ENCODE measurements at places on chromosomes 1 and 21.

DNA sequence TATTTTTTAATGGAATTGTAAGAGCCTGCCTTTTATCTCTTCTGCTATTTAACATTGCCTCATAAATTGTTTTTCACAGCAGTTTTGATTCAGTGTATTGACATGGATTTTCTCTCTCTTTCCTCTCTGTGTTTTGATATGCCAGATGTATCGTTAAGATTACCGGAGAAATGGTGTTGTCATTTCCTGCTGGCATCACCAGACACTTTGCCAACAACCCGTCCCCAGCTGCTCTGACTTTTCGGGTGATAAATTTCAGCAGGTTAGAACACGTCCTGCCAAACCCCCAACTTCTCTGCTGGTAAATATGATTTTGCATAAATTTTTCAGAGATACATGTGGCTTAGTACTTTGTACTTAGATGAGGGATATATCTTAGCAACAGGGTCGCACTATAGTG lies 23.1 kb upstream of the DYNLT5 start:
- DNase-seq: no peak

- DNase-seq: no peak
Observed at GRCh38 chr21:36569511-36569910, 89.6 kb upstream of the CLDN14 start.

DNA sequence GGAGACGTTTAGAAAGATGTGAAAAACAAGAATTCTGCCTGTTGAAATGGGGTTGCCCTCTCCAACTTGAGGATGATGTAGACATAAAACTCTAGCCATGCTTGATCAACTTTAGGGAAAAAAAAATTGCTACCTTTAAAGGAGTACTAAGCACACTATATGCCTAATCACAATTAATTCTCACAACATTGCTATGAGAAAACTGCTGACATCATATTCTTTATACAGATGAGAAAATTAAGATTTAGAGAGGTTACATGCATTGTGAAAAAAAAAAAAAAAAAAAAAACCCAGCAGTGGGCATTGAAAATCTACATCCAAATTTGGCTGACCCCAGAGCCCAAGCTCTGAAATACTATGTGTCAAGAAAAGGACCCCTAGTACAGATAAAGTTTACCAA lies 617.2 kb upstream of the ADGRL2 start:
- no peak for DNase-seq

DNA sequence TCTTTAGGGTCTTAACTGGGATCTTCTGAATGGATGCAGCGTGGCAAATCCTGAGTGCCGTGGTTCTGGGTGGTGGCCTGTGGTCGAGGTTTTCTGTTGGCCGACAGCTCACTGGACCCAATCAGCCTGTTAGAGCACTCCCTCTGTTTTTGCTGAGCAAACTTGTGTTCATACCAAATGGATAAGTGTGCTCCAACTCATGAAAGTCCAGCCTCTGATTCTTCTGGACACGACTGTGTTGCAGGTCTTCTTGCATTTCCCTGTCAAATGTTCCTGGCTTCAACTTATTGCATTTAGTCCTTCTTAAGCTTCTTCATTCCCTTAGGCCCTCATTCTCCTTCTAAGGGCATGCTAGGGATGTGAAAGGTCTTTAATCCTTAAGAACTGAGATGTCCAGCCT lies 63.7 kb downstream of the AJAP1 start:
- DNase-seq: no peak

GRCh38 chr1:27102707-27103468 lies 52.0 kb downstream of the SLC9A1 start:
- DNase-seq: no peak

DNA sequence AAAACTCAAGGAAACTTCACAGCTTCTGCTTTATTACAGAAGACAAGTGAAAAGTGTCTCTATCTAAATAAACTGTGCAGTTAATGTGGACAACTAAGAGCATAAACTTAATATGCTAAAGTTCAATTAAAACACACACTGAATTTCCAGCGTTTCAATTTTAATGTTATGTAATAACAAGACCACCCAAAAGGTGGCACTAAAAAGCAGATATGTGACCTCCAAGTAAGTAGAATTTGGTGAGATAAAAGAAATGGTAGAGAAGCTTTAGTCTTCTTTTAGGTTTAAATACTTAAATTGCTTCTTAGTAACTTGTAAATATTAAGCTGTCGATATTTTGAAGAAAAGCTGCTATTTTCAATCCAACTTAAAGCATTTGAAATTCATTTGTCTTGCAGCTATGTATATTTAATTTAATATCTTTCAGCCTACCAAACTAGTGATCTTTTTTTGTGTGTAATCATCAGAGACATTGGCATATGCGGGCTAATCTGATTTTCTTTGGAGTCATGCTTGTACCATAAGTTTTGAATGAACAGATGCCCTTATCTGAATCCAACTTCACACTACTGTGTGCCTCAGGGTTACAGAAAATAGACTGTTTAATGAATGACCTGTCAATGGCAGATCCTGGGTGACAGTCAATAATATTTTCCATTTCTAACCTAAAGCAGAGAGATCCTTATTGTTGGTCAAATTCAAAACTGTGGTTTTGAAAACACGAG lies 36.5 kb upstream of the ADAMTS1 start:
- peak; percentile 29 for DNase-seq

DNA sequence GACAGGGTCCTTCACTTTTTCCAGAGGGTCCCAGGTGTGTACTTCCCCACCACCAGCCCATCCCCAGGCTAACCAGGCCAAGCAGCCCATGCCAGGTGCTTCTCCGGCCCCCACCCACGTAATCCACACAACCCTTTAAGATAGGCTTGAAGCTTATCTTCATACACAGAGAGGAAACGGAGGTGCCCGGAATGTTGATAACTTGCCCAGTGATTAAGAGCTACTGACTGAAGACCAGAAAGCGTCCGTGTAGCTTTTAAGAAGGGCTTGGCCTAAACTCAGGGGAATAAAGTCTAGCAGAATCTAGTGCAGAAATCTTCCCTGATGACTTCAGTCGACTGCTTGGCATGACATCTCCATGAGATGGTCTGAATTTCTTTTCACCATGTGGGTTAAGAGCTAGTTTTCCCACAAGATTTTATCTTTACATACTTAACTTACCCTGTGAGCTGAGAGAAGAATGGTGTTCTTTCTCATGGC lies 138.7 kb downstream of the GALNT2 start:
- no peak for DNase-seq

DNA sequence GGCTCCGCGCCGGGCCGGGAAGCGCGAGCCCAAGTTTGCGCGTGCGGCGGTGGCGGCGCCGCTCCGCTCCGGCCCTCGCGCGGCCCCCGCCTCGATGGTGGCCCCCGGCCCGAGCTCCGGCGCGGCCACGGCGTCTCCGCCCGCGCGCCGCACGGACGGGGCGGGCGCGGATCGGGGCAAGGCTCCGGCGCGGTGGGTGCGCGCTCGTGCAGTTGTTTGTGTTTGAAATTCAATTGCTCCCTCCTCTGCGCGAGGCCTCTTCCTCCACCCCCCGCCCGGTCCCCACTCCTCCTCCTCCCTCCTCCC lies at the start of gene HDGF:
HDGF (minus strand) TSS at position 225 of the 306 bp plus-strand sequence. CDS start 246 bp downstream, outside the sequence.
- no peak for DNase-seq

DNA sequence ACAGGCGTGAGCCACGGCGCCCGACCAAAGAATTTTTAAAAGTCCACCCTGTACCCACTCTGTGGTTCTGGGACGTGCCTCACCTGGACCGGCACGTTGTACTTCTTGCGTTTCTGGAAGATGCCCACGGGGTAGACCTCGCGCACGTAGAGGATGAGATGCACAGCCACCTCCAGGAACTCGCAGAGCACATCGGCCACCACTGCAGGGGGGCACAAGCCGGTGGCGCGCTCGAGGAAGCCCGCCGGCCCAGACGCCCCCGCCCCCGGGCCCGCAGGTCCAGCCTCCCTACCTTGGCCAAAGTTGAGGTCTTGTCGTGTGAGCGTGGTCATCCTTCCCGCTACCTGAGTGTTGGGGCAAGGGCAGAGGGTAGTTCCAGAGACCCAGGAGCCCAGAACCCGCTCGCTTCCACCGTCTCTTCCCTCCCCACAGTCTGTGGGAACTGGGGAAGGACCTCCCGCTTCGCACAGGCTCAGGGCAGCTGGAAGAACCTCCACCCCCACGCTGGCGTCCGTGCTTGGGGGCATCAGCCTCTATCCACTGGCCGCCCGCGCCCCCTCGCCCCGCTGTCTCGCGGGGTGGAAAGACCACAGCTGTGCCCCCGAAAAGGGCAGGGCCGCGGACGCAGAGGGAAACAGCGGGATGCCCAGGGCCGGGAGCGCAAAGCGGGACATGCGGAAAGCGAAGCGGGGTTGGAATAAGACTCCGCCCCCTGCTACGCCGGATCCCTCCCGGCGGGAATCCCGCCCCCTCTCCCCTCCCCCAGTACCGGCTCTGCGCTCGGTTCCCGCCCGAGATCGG lies 478 bp downstream of the MAD2L2 start:
- no peak for DNase-seq

DNA sequence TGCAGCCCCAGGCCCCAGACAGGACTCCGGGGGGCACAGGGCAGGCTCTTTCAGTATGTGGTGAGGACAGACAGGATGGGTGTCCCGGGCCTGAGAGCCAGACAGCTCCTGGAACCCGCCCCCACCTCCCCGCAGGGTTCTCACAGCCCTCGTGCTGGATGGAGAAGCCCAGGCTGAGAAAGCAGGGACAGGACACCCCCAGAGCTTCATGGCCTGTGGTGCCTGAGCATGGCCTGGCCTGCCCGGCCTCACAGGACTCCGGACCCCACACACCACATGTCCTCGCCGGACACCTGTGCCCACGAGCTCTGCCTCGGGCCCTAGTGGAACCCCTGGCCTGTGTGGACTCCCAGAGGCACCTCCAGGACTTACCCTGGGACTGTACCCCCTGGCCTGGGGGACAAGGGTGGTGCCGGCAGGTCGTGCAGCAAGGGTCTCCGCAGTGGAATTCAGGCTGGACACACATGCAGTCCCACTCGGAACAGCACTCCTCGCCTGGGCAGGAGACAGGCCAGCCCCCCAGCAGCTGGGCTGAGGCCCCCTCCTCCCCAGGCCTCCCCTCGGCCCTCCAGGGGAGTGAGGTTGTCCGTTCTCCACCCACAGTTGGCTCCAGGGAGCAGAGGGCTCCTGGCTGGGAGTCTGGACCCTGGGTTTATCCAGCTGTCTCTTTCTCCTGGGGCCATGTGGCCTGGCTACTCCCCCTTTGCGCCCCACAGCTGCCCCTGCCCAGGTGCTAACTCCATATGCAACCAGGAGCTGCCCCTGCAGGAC lies 1.2 kb downstream of the TNFRSF18 start:
- no peak for DNase-seq

DNA sequence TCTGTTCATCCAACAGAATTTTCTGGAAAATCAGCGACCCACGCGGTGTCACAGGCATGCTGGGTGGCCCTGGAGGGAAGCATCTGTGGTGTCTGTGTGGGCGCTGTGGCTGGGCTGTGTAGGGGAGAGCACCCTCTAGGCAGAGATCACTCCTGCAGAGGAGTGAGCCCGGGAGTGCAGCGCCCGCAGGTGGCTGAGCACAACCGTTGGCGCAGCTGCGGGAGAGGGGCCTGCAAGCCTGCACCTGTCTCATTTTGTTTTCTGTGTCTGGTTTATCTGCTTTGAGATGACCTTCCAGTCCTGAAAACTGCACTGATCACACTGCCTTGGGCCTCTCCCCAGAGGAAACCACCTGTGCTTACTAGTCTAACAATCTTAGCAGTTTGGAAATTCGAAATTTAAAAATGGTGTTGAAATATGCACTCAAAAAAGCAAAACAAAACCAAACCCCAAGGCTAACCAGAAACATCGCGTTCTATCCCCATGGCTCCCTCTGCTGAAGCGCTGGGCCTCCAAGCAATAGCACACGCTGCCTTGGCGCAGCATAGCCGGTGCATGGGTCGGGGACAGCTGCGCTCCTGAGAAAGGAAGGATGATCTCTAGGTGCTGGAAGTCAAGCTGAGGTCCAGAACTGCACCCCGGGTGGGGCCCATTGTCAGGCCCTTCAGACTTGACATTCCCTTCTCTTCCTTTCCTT lies 4.8 kb downstream of the FAM3B start:
- DNase-seq: no peak

DNA sequence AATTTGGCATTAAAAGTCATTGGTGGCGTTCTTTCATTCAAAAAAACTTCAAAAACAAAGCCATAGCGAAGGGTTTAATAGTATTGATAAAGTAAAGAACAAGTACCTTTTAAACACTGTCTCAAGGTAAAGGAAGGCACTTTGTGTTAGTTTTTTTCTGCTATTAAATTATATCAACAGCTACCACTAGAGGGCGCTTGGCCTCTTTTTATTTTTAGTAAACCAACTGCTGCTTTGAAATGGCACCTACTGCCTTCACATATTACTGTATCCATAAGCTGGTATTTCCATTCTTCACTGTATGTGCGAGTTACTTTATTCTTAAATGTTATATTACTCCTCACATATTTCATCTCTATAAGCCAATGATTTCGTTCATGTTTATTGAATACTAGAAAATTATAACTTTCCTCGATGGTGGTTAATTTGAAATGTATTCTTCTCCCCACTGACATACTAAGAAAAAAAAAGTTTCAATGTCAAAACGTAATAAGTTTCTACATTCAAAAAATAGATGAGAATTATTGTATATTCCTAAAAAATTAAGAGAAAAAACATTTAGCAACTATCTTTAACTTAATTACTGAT lies 125.7 kb upstream of the CXADR start:
- DNase-seq: peak; percentile 48

GRCh38 chr1:223704921-223705878 lies 7.1 kb upstream of the CAPN2 start:
- no peak for DNase-seq

GRCh38 chr1:233520261-233521191 lies 93.4 kb upstream of the KCNK1 start:
- DNase-seq: no peak

DNA sequence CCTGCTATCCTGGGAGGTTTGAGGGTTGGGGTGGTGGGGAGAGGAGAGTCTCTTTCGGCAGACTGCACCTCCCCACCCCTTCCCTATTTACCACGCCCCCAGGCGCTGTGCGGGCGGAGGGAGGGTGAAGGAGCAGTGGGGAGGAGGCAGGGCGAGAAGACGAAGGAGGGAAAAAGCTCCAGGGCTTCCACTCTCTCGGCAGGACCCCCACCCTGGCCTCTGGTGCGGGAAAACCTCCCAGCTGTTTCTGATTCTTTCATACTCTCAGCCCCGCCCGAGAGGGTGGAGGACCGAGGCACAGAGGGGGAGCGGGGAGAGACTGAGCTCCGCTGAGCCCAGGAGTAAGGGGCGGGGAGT lies 866 bp upstream of the WNT2B start:
- DNase-seq: no peak

- no peak for DNase-seq
Observed at GRCh38 chr1:207202480-207202879, 98.4 kb downstream of the C4BPA start.

- DNase-seq: no peak
Observed at GRCh38 chr1:234556245-234556943, 53.6 kb downstream of the IRF2BP2 start.

Data from HS-27A (cell line).